NCI-H1694 (cell line): ENCODE measurements at places on chromosomes 5 and 9.

GRCh38 chr5:180495991-180496741 lies 2.0 kb downstream of the CNOT6 start:
- no peak for DNase-seq

- DNase-seq, result no peak
Measured at GRCh38 chr5:158700231-158701006, 399.3 kb downstream of the EBF1 start.

DNA sequence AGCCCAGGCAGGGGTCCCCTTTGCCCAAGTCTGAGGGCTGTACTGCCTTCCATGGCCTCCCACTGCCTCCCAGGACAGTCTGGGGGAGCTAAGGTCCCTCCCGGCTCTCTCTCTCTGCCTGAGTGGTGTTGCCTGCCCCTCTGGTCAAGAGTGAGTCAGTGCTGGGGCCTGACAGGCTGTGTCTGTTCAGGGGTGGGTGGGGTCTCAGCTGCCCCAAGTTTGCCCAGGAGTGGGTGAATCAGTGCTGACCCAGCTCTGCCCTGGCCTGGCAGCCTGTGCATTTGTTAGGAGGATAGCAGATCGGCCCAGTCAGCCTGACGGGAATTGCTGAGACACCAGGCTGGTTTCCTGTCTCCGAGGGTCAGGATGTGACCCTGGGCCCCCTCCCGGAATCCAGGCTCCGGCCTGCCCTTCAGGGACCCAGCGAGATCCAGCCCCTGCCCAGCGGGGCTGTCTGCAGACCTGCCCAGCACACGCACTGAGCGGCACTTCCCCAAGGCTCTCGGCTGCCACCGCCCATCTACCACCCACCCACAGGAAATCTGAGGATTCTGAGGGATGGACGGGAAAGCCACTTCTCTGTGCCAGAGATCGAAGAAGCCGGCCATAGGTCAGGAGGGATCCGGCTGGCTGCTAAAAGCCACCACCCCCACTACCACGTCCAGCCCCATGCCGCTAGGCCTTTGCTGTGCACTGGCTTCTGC lies 15.9 kb downstream of the ENG start:
- no peak for DNase-seq

DNA sequence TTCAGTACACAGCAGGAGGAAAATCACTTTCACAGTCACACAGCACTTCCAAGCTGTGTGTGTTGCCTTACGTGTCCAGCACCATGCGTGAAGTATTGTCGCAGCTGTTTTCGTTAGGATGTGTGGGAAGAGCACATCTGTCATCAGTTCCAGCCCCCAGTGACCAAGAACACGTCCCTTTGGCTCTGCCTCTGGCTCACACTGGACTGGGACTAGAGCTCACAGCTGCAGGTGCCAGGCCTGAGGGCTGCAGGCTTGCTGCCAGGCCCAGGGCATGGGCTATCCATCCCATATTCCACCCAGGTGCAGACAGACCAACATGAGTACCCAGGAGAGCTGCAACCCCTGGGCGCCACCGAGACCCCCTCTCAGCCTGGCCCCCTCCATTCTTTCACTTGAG lies 60.5 kb upstream of the ANKRD33B start:
- DNase-seq, result no peak

DNA sequence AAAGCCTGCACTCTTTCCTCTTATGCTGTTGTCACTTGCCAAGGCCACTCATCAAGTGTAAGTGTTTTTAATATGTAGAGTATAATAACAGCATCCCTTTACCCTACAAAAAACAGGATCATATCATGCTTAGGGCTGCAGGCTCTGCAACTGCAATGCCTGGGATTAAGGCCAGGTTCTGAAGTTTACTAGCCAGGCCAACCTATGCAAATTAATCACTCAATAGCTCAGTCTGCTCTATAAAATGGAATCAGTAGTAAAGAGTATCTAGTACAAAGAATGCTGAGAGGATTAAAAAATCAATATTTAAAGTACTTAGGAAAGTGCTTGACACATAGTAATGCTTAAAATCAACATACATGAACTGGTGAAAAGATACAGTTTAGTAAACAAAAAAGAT lies 253.3 kb downstream of the EDIL3 start:
- no peak for DNase-seq
